ENCODE measurements at places on chromosomes 1 and 21.
A peak's percentile ranks its signal among the peaks of the same experiment; 100 is the strongest.

DNA sequence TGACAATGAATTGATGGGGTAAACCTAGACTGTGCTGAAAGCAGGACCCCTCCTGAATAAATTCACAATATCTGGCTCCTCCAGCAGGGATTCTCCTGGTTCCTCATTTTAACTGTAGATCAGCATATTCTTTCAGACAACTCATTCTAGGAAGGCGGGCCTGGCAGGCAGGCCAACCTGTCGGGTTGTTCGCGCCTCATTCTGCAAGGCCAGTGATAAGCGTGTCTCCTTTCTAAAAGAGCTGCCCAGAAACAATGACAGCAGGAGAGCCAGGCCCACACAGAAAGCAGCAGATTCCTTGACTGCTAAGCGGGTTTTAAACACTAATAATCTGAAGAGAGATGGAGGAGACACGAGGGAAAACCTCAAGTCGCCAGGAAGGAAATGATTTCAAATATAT, 70.0 kb downstream of the NTPCR start:
- DNase-seq, result no peak

DNA sequence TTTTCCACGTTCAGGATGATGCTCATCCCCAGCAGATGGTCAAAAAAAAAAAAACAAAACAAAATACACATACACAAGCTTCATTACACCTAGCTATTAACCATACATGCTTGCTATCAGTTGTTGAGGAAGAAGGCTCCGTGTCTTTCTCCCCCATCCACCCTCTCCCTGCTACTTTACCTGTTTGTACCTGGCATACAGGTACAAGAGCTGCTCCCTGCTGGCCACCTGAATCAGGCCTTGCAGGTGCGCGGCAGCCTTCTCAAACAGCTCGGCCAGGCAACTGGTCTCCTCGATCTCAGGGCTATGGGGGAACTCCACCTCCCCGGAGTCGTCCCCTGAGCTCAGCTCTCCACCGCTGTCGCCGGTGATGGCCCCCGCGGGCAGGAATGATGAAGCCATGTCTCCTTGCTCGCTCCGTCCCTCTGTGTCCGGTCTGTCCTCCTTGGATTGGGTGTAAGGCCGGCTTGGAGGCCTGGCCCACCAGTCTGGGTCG, 464 bp downstream of the ACBD6 start:
- DNase-seq, result peak; percentile 44

DNA sequence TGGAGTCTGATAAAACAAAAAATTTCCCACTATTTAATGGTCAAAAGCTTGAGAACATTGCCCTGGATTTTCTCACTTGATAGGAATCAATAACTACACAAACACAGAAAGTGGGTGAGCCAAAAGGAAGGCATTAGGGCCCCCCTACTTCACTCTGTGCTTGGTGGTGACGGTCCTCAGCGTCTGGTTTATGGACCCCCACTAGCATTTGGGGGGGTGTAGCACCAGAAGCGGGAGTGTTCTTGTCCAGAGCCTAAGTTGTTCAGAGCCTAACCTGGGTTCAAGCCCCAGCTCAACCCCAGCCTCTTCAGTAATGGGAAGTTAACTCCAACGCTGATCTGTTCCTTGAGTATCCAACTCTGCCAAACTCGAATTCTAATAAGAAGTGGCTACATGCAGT, 33.1 kb downstream of the STPG1 start:
- no peak for DNase-seq

DNA sequence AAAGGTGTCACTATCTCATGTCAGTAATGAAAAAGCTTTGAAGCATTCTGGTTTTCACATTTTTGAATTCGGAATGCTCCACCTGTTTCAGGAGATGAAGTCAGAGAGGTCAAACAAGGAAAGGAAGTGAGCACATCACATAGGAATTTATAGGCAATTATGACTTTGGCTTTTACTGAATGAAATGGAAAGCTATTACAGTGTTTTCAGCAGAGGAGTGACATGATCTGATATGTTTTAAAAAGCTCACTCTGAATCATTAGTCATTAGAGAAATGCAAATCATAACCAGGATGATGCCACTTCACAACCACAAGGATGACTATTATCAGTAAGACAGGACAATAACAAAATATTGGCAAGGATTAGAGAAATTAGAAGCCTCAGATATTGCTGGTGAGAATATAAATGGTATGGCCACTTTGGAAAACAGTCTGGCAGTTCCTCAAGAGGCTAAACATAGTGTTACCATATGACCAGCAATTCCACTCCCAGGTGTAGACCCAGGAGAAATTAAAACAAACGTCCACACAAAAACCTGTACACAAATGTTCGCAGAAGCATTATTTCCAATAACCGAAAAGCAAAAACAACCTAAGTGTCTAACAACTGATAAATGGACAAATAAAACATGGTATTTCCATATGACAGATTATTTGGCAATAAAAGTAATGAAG, 7.5 kb downstream of the TAF1A start:
- no peak for DNase-seq

GRCh38 chr1:85134583-85135391, 66.0 kb downstream of the SYDE2 start:
- no peak for DNase-seq

DNA sequence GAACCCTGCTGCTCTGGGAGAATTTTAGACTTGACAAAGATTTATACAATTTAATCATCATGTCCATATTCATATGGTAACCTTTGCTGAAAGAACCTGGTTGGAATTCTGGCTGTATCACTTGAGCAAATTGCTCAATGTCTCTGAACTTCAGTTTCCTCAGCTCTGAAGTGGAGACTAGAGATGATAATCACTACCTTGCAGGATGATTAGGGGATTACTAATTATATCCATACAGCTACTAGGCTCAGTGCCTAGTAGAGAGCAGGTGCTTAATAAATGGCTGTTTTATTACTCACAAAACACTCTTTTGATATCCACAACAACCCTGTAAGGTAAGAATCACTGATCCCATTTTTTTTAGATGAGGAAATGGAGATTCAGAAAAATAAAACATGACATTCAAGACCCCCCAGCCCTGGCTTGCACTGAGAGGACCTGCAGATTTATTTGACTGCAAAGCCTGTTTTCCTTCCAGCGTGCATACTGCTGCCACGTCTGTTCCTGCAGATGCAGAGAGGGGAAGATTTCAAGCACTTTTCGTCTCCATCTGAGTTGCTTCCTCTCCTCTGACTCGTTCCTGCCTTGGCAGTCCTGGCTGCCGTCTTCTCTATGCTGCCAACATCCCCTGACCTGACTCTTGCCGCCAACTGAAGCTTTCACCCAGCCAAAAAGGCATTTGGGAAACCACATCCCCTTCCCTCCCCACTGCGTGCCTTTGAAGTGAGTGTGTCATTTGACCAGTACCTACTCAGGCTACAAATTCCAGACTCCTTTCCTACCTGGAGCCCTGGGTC, 203.0 kb downstream of the PLPP3 start:
- DNase-seq, result no peak

DNA sequence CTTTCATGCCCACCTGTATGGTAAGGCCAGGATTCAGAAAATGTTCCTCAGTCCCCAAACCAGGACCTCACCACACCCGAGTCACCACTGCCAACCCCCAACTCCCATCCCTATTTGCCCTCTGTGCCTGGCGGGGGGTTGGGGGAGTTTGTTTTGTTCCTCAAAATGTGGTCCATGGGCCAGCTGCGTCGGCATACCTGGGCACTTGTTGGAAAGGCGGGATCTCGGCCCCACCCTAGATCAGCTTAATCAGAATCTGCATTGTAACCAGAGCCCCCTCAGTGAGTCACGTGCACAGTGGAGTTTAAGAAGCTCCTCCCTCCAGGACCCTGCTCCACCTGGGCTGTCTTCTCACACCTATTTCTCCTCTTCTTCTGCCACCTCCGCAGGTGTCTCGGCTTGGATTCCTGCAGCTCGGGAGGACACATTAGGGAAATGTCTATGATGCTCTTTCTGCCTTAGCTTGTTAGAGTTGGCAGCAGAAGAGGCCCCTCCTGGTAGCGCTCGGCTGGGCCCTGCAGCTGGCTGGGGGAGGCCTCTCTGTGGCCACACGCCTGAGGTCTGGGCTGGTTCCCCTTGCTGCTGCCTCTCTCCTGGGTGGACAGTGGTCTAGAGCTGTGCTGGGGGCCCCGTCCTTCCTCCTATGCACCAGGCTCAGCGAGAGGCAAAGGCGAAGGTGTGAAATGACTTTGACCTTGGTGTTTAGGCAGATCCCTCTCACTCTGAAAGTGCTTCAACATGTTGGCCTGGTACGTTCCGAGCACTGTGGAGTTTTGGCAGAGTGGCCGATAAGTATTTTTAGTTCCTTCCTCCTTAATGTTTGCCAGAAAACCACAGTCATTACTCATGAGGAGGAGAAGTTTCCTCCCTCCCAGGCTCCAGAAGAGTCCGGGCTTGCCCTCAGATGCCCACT, 41.8 kb upstream of the CAMTA1 start:
- no peak for DNase-seq

GRCh38 chr21:38323721-38324531, 67.1 kb downstream of the KCNJ15 start:
- peak; percentile 26 for DNase-seq

GRCh38 chr1:94258873-94259331, 21.5 kb upstream of the ARHGAP29 start:
- no peak for DNase-seq

DNA sequence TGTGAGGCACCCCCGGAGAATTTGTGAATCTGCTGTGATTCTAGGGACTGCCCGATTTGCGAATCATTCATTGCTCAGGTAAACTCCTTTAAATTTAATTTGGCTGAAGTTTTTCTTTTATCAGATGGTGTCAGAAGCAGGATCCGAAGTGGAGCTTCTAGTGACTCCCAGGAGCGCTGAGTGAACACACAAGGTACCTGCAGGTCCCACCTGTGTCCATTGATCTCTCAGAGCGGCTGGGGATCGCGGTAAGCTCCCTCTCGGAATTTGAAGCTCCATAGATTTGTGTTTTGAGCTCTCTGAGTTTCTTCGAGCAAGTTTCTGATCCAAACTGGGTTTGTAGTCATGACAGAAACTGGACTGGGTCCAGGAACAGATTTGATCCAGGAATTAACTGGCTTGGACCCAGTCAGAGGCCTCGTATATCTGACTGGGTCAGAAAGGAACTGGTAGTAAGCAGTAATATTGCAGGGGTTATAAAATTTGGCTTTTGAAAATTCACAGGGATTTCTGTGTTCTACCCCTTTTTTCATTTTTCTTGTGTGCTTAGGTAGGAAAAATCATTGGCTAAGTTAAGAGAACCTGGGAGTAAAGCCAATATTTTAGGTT, 56.2 kb upstream of the EDEM3 start:
- DNase-seq, result no peak

DNA sequence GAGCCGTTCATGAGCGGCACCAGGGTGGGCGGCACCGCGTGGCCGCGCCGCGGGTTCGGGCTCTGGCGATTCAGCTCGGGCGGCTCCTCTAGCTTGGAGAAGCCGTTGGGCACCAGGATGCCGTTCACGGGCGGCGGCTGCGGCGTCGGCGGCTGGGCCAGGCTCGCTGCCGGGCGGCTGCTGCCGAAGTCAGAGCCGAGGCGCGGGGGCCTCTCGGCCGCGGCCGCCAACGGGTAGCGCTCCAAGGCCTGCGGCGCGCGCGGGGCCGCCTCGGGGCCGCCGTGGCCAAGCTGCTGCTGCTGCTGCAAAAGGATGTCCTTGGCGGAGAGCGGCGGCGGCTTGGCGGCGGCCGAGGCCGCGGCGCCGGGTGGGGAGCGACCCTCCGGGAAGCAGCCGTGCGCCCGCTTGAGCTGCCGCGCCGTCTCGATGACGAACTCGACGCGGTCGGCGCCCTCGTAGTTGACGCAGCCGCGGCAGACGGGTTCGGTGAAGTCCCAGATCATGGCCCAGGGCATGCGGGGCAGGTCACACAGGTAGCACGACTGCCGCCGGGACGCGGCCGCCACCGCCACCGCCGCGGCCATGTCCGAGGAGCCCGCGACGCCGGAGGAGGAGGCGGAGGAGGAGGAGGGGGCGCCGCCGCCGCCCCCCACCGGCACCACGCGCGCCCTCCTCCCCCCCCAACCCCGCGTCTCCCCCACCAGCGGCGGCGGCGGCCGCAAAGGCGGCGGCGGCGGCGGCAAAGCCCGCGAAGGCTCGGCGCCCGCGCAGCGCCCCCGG, 877 bp downstream of the IRF2BP2 start:
- peak; percentile 75 for DNase-seq

DNA sequence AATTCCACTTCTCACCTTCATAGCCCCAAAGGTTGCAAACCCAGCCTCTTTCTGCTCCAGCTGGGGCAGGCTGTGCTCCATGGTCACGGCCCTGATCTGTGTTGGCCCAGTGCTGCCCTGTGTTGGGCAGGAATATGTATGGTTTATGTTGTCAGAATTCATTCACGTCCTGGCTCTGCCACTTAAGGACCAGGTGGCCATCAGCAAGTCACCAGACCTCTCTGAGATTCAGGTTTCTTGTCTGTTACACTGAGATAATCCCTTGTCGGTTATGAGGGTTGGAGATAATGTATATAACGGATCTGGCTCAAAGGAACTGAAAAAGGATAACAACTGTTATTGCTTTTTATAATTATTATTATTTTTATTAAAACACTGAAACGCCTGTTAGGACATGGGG, 39.1 kb upstream of the SELENON start:
- no peak for DNase-seq

DNA sequence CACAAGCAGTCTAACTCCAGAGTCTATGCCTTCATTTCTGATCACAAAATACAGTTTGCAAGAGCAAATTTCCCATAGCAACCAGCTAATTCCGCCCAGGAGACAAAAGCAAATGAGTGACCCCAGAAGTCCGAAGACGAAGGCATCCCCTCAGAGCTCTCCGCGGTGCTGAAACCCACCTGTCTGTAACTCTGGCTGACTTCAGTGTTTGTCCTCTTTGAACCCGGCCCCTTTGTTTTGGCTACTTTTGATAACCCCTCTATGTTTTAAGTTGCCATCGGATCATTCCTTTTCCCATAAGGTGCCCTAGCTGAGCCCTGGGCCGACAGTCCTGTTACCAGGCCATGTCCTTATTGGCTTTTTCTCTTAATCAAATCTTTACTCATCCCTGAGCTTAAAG, 515.8 kb downstream of the PTPRU start:
- no peak for DNase-seq

- DNase-seq, result peak; percentile 81
Observed at GRCh38 chr1:156689035-156689952, 12.1 kb upstream of the NES start.

DNA sequence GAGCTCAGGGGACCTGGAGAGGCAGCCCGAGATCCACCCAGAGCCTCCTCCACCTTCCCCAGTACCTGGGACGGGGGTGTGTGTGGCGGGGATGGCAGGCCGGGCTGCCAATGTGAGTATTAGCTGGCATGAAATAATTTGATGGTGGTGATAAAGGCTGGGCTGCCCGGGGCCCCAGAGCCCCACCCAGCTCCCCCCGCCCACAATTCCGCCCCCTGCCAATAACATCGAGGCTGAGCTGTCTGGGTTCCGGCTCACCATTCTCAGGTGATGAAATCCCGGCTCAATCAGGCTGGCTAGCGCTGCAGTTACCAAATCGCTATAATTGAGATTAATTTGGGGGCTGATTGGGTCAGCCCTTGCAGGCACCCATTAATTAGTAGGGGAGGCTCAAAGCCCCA, 103.8 kb upstream of the CASZ1 start:
- no peak for DNase-seq
